ENCODE measurements at places on chromosomes 2 and 18.

DNA sequence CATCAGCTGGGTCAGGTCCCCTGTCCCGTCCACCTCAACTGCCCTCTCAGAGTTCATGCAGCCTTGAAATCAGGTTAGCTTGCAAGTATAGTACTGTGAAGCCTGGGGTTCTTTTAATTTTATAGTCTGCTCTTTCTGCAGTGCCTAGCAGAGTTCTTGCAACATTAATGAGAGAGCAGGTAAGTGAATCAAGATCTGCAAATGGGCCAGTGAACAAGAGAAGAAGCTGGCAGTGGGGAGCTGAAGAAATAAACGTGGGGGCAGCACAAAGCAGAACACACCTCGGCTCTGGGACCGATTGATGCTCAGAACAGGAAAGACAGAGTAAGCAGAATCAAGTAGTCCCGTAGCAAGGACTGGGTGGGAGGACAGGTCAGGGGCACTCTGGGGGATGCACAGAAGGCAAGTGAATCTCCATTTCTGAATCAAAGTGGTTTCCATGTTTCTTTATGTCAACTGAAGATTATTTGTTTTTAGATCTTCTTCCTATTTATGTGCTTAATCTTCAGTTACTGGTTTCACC is 675.5 kb downstream of the RNF144A start:
- no peak for DNase-seq

DNA sequence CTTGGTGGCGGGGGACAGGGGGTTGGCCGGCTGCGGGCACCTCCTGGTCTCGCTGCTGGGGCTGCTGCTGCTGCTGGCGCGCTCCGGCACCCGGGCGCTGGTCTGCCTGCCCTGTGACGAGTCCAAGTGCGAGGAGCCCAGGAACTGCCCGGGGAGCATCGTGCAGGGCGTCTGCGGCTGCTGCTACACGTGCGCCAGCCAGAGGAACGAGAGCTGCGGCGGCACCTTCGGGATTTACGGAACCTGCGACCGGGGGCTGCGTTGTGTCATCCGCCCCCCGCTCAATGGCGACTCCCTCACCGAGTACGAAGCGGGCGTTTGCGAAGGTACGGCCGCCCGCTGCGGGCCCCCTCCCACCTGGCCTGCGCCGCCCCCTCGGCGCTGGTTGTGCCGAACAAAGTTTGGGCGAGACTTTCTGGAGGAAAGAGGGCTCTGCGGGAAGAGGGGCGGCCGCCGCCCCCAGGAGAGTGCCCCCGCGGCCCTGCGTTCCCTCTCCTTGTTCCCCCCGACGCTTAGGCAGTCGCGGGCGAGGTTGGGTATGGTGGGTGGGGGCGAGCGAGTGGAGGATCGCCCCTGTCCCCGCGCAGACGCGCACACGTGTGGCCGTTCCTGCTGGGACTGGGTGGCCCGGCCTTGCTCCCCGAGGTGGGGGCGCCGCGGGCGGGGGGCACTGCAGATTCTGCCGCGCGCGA is 866 bp downstream of the CRIM1 start:
- peak; percentile 40 for DNase-seq

DNA sequence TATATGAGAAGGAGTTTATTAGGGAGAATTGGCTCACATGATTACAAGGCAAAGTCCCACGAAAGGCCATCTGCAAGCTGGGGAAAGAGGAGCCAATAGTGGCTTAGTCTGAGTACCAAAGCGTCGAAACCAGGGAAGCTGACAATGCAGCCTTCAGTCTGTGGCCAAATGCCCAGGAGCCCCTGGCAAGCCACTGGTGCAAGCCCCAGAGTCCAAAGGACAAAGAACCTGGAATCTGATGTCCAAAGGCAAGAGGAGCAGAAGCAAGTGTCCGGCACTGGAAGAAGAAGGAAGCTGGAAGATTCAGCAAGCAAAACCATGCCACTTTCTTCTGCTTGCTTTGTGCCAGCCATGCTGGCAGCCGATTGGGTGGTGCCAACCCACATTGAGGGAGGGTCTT is 74.3 kb upstream of the NPAS2 start:
- DNase-seq, result no peak

GRCh38 chr18:46398005-46398404 is 259.0 kb downstream of the LOXHD1 start:
- no peak for DNase-seq

GRCh38 chr2:40173276-40173675 is 278.6 kb downstream of the SLC8A1 start:
- no peak for DNase-seq

DNA sequence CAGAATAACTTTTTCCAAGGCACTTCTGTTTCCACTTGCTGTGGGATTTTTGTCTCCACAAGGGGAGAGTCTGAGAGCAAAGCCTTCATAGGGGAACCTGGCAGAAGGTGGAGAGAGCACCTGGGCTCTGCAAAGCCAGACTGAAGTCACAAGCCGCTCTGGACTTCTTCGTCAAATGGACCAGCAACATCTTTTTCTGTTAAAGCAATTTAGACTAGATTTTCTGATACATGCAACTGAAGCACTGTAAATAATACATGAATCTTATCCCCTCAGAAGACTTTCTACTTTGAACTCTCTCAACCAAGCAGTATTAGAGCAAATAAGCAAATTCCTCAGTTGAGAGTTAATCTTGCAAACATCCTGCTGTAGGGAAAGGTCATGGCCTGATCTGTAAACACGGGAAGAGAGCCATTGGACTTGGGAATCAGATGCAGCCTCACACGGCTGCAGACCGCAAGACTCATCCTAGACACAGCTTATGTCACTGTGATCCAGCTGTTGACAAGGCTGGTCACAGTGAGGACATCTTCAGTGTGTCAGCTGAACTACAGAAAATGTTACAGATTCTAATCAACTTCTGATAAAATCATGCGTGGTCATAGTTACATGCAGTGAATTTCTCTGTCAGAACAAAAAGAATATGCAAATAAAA is 3.2 kb downstream of the SH3YL1 start:
- no peak for DNase-seq

GRCh38 chr2:23568211-23568610 is 183.2 kb downstream of the KLHL29 start:
- no peak for DNase-seq

DNA sequence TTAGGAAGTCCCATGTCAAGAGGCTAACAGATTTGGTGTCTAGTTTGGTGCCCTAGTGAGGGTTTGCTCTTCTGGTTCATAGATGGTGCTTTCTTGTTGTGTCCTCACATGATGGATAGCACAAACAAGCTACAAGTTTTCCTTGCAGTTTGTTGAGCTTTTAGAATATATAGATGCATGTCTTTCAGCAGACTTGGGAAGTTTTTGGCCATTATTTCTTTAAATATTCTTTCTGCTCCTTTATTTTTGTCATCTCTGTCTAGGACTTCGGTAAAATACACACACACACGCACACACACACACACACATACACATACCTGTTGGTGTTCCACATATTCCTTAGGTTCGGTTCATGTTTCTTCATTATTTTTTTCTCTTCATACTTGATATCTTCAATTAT is 81.5 kb upstream of the TEX51 start:
- no peak for DNase-seq

DNA sequence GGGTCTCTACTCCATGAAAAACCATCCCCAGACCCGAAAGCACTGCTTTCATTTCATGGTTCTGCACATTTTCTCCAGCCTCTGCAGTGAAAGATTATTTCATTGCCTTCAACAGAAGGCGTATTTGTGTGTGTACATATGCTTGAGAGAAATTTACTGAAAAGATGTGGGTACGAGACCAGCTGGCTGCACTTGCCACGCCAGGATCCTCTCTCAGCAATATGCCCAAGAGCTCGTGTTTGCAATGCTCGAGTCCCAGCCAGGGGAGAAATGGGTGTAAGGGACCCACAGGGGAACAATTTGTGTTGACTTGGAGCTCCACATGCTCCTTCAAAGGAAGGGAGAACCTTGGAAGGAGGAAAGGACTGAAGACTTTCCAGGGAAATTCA is 37.3 kb downstream of the TMEM177 start:
- DNase-seq, result no peak

DNA sequence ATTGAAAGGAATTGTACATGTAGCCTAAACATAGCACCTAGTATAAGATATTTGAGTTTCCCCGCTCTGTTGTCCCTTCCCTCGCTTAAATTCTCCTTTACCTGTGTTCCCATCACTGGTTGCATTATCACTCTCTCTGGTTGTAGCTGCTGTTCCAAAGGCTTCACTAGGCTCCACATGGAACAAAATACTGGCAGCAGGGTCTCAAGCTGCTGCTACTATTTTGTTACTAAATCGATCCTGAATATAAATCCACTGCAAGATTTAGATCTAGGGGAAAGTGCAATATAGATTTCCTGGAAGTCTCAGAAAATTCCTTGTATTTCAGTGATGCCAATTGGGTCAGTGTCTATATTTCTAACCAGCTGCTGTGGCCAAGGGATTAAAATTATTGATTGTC is 443.5 kb downstream of the SATB2 start:
- no peak for DNase-seq

DNA sequence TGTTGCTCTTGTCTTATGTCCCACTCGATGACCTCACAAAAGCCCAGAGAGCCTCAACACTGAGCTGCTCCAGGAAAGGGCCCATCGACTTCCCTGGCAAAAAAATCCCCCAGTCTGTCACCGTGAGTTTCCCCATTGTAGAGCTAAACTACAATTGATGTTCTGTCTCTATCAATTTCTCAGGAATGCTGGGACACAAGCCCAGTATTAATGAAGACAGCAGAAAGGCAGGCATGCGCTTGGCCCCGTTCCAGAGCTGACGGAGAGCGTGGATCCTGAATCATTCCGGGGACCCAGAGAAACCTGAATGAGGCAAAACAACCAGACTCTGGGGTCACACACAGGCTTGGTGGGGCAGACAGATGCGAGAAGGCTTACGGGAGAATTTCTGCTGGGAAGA is 146.9 kb downstream of the TTC32 start:
- no peak for DNase-seq

DNA sequence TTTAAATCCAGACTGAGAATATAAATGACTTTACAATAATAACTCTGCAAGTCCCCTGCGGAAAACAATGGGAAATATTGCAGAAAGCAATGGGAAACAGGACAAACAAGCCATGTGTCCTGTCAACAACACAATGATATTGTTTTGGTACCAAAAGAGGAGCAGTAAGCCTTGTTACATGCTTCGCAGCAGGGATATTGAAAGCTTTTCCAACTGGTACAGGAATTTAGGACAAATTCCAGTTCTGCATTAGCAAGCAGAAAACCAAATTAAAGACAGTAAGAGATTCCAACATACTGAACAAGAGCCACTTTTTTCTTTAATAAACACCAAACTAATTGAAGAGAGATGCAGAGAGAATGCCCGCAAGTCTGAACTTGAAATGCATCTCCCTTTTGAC is 30.0 kb downstream of the FRZB start:
- no peak for DNase-seq

GRCh38 chr2:200450288-200450687 is 59.6 kb downstream of the KCTD18 start:
- DNase-seq, result no peak

- DNase-seq, result no peak
Observed at GRCh38 chr2:218872645-218873358, 7.8 kb upstream of the WNT10A start.

DNA sequence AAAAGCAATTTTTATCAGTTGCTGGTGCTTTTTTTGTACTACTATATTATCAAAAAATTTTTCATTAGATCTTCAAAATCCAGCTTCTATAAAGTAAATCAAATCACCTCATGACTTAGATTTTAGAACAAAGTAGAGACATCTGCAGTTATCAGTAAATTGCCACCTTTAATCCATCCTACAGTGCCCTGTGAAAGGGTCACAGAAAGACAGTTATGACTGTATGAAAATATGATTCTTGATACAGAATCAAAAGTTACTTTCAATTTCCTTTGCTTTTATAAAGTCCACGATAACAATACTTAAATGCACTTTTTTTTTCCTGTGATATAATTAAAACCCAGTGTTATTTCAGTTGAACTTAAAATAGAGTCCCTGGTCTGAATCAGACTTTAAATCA is 61.4 kb downstream of the PRPF40A start:
- DNase-seq, result no peak

DNA sequence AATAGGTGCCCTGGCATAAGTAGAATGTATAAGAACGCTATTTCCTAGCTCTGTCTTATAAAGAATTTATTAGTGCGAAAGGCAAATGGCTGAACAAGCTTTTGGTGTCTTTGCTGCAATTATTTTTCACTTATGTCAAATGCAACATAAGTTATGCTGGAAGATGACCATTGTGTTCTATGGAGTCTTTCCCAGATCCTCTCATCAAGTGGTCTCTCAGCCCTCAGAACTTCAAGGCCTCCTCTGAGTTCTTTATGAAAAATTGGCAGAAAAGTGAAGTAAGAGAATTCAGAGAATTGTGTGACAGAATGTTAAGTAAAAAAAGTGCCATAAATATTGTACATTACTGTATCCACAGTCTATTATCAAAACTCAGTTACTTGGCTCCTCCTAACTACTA is 75.2 kb downstream of the RIT2 start:
- no peak for DNase-seq

GRCh38 chr2:74048843-74049519 is 64.3 kb downstream of the TET3 start:
- DNase-seq, result no peak

GRCh38 chr2:183001948-183002347 is 36.3 kb downstream of the NCKAP1 start:
- DNase-seq, result no peak

DNA sequence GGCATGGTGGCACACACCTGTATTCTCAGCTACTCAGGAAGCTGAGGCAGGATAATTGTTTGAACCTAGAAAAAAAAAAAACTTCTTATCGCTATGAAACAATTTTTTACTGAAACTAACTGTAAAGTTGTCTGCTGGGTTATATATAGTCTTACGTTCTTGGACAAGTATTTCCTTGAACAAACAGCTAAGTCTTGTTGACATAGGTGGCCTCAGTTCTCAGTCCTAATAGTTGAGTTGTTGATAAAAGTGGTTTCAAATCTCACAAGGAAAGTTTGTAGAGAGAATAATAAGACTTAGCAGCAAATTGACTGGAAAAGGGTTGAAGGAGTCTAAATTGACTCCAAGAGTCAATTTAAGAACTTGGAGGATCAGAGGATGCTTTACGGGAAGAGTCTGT is 166.5 kb upstream of the KCNJ3 start:
- no peak for DNase-seq

DNA sequence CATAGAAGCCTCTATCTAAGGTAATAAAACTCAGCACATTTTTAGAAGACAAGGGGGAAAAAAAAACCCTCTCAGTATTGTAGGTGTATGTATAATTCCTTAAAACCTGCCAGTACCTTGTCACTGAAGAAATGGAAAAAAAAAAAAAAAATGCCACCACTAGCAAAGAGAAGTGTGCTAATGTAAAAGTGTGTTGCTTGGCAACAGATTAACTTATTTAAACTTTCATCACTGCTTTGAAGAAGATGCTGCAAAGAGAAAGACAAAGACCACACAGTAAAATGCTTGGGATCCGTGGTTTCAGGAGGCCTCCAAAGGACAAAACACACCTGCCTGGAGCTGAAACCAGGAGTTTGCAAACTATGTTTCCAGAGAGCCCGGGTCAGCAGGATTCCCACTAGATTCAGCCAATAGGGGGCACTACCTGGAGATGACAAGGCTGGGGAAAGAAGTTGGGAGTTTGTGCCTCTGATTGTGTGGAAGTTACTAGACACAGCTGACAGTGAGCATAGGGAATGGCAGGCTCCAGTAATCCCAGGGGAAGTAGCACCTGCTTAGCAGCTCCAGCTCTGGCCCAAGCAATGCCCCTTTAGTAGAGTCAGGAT is 169.1 kb upstream of the TRIB2 start:
- no peak for DNase-seq
